Stimulated activated naive B cell treated with anti-CD40 and anti-IgM and Interleukin-4, amounts not matched to agents 10 μg/mL and 1 μg/mL and 100 μg/mL, for 72 hours (primary cell): ENCODE measurements at places on chromosomes 1 and 21.

- no peak for DNase-seq
Measured at GRCh38 chr1:161080441-161081405, 8.6 kb downstream of the NECTIN4 start.

DNA sequence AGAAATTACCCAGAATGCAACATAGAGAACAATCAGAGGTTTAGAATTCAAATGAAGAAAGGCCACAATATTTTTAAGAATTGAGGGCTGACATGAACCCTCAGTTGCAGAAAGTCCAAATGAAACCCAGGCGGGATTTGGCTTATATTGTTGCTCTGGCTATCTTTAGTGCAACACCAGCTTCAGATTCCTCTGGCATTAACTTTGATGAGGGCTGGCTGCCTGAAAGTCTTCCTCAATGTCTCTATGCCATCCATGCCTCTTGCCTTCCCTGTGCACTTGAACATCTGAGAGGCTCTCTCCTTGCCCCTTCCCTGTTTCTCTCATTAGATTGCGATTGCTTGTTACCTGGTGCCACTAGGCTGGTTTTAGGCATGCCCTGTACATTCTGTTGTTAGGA lies 31.2 kb upstream of the DPT start:
- no peak for DNase-seq

DNA sequence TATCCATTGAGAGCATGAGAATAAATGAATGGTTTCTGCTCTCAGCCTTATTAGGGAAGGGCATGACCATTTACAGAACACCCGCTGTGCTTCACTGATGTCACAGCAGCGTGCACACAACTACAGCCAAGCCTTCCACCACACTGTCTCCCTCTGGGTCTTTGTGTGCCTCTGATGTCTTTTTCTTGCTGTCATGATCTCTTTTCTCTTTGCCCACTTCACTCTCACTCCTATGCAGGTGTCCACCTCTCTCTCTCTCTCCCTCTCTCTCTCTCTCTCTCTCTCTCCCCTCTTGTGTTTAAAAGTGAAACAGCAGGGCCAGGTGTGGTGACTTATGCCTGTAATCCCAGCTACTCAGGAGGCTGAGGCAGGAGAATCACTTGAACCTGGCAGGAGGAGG lies 232.5 kb upstream of the JUN start:
- no peak for DNase-seq

- no peak for DNase-seq
Measured at GRCh38 chr1:116169898-116170297, 58.7 kb downstream of the MAB21L3 start.

GRCh38 chr1:18944810-18945209 lies 11.7 kb downstream of the IFFO2 start:
- no peak for DNase-seq

DNA sequence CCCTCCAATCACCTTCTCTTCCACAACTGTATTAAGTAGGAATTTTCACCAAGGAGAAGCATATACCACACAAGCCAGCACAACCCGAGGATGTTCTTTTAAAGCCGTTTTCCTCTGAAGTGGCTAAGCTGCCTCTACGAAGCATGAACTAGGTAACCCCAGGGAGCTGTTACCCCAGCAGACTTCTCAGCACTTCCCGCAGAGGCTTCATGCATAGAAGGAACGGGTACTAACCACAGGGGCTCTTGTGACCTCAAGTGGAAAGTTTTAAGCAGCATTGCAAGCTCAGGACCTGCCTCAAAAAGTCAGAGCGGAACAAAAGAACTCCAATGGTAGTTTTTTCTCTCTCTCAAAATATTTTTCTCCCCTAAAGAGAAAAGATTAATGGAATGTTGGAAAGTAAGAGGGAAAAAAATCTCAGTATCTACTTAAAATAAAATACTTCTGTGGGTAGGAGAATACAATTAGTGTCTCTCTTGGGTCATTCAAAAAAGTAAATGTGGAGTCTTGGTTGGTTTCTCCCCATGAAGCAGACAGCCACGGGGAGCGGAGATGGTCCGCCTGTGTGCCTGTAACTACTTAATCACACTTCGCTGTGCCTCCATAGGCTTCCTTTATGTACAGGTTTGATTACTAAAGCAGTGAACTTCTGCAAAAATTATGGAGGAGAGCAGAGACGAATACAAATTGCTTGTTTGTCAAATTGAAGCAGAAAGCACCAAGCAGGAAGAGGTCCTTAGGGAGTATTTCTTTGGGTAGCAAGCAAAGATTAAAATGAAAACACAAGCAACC lies 40.9 kb downstream of the STX6 start:
- DNase-seq = peak; percentile 32

DNA sequence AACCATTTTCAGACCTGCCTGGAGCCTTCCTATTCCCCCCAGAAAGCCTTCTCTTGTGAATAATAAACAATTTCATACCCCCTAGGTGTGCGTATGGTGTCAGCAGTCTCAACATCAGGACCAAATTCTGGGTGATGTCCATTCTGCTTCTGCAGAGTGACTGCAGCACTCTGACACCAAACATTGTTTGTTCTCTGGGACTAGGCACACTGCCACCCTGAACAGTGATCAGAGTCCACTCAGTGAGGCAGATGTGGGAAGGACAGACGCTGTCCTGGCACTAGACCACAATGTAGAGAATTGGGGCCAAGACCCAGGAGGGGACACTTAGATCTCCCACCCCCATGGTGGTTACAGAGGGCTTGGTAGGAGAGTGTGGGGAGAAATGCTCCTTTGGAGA lies 175.1 kb downstream of the BACH1 start:
- DNase-seq = no peak

GRCh38 chr1:53371851-53372250 lies 44.0 kb upstream of the LRP8 start:
- no peak for DNase-seq

- no peak for DNase-seq
Measured at GRCh38 chr1:183983371-183984105, 54.0 kb downstream of the COLGALT2 start.

GRCh38 chr1:57637155-57637554 lies 213.3 kb upstream of the DAB1 start:
- DNase-seq = no peak

GRCh38 chr1:156808186-156809030 lies 8.2 kb downstream of the SH2D2A start:
- no peak for DNase-seq

- DNase-seq = no peak
Measured at GRCh38 chr1:87224201-87224600, 104.5 kb upstream of the LMO4 start.

DNA sequence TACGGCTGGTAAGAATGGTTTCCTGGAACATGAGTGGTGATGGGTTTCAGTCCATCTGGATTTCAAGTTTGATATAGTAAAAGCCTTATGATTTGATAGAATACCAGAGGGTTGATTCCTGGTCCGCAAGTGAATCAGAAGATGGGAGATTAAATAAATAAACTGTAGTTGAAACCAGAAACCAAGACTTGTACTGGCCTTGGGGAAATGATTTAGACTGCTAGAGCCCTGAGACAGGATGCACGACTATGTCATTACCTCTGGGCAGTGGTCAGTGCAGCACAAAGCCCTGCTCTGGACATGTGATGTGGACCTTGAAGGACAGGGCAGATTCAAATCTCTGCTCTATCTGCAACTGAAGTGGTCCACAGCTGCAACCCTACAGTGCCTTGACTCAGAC lies 15.6 kb upstream of the FMOD start:
- no peak for DNase-seq

GRCh38 chr1:222996310-222996975 lies 146.6 kb downstream of the TLR5 start:
- DNase-seq = no peak

DNA sequence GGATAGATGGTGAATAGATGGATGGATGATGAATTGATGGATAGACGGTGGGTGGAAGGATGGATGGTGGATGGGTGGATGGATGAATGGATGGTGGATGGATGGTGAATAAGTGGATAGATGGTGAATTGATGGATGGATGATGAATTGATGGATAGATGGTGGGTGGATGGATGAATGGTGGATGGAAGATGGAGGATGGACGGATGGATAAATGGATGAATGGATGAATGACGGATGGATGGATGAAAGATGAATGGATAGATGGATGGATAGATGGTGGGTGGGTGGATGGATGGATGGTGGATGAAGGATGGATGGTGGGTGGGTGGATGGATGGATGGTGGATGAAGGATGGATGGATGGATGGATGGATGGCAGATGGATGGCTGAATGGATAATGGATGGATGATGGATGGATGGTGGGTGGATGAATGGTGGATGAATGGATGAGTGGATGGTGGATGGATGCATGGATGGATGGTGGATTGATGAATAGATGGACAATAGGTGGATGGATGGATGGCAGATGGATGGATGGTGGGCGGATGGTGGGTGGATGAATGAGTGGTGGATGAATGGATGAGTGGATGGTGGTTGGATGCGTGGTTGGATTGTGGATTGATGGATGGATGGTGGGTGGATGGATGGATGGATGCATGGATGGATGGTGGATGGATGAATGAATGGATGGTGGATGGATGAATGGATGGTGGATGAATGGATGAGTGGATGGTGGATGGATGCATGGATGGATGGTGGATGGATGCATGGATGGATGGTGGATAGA lies 5.3 kb downstream of the CHD5 start:
- DNase-seq = no peak

GRCh38 chr1:242523719-242524570 lies 552 bp downstream of the PLD5 start:
- peak; percentile 7 for DNase-seq

DNA sequence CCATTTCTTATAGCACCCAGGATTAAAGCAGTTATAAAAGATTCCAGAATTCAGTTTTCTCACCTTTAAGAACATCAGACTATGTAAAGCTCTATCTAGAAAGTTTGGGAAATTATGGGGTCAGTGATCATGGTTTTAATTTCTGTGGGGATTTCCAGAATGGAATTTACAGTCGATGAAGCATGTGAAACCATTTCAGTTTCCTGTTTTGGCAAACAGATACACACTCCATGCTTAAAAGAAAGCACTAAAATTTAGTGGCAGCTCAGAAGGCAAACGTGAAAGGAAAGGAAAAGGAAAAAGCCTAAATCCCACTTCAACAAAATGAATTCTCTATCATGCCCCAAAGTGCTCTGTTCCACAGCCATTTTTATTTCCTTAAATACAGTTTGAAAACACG lies 60.4 kb downstream of the FYB2 start:
- DNase-seq = no peak

- DNase-seq = no peak
Measured at GRCh38 chr1:94772230-94772641, 47.9 kb upstream of the SLC44A3 start.

GRCh38 chr1:178330153-178330552 lies 166.6 kb downstream of the CLEC20A start:
- DNase-seq = no peak

- DNase-seq = no peak
Measured at GRCh38 chr1:15236746-15237145, 10.3 kb upstream of the FHAD1 start.

- no peak for DNase-seq
Measured at GRCh38 chr1:36636206-36636605, 153.5 kb upstream of the CSF3R start.

- DNase-seq = no peak
Measured at GRCh38 chr1:39758556-39759435, 12.4 kb downstream of the OXCT2 start.

DNA sequence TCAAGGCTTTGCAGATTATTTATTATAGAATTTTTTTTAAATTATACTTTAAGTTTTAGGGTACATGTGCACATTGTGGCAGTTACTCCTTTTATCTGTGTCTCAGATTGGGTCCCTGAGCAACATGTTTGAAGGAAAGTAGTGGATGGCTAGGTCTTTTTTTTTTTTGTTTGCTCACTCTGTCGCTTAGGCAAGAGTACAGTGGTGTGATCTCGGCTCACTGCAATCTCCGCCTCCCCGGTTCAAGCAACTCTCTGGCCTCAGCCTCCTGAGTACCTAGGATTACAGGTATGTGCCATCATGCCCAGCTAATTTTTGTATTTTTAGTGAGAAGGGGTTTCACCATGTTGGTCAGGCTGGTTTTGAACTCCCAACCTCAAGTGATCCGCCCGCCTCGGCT lies 39.6 kb upstream of the KIF21B start:
- no peak for DNase-seq

DNA sequence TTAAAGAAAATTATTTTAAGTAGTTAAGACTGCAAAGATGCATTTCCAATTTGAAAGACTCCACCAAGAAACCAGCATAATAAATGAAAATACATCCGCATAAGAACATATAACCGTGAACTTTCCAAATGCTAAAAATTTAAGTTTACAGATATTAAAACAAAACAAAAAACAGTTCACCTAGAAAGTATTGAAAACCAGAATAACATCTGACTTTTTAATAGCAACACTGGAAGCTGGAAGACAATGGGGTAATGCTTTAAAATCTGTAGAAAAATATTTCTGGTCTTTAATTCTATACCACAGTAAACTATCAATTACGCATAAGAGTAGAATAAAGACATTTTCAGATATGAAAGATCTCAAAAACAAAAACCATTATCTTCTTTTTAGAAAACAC lies 79.3 kb upstream of the COL24A1 start:
- no peak for DNase-seq

GRCh38 chr1:228944935-228945371 lies 209.7 kb downstream of the RHOU start:
- DNase-seq = no peak

GRCh38 chr1:214002472-214002871 lies 14.7 kb downstream of the PROX1 start:
- DNase-seq = no peak
